ENCODE measurements at places on chromosomes 2 and 18. TPM values are rescaled to one million over a fixed set of nuclear protein-coding genes. Genes with fewer than 3 reads are reported as not detected.

LIMS3 gene
- total RNA-seq, result 6.3 TPM

ARHGAP25 gene
- 6.8 TPM for total RNA-seq

TMEM178A gene
- total RNA-seq, result 5.4 TPM

TMX3 gene
- total RNA-seq, result 24.4 TPM

AKAIN1 gene
- not detected for total RNA-seq

ZNF512 gene
- total RNA-seq, result 20.0 TPM

TUBB8B gene
- not detected for total RNA-seq

EGR4 gene
- total RNA-seq, result not detected

NOP58 gene
- 33.4 TPM for total RNA-seq

STPG4 gene
- not detected for total RNA-seq
